ENCODE measurements at places on chromosomes 12 and 14. TPM values are rescaled to one million over a fixed set of nuclear protein-coding genes. Genes with fewer than 3 reads are reported as not detected.

The KRT71 gene
- total RNA-seq: not detected

The SPIC gene
- total RNA-seq: not detected

The ENDOU gene
- not detected for total RNA-seq

The DCP1B gene
- total RNA-seq: 4.9 TPM

The ASIC1 gene
- total RNA-seq: 1.0 TPM

The SMCO3 gene
- 0.56 TPM for total RNA-seq

The APOF gene
- total RNA-seq: not detected

The SLCO1B3 gene
- total RNA-seq: not detected

The ACRBP gene
- total RNA-seq: 0.28 TPM

The JPH4 gene
- total RNA-seq: not detected

The CDH24 gene
- 15.7 TPM for total RNA-seq

The RIMKLB gene
- total RNA-seq: 67.2 TPM

The CLEC1A gene
- total RNA-seq: 2.4 TPM

The LMO3 gene
- under 0.01 TPM for total RNA-seq

The CLEC6A gene
- not detected for total RNA-seq

The BICD1 gene
- 8.5 TPM for total RNA-seq

The SPSB2 gene
- 3.2 TPM for total RNA-seq

The P2RX7 gene
- total RNA-seq: 0.72 TPM

The PXMP2 gene
- total RNA-seq: 18.1 TPM

The OVCH1 gene
- total RNA-seq: 0.85 TPM

The GUCY2C gene
- total RNA-seq: not detected

The PCK2 gene
- 17.4 TPM for total RNA-seq

The CABP1 gene
- total RNA-seq: 0.09 TPM

The RNASE4 gene
- total RNA-seq: 6.6 TPM

The WDR89 gene
- 14.8 TPM for total RNA-seq

The AMN1 gene
- 13.0 TPM for total RNA-seq

The DIO2 gene
- 2.7 TPM for total RNA-seq

The TSPAN8 gene
- 0.99 TPM for total RNA-seq

The PLA2G1B gene
- not detected for total RNA-seq

The GLS2 gene
- under 0.01 TPM for total RNA-seq

The VWF gene
- 1,224 TPM for total RNA-seq

The KRT83 gene
- not detected for total RNA-seq

The AMIGO2 gene
- 10.2 TPM for total RNA-seq

The NTN4 gene
- total RNA-seq: 92.9 TPM

The ACVRL1 gene
- total RNA-seq: 520 TPM

The NTS gene
- total RNA-seq: not detected

The SSPN gene
- total RNA-seq: 0.27 TPM

The P3H3 gene
- 81.5 TPM for total RNA-seq

Data from endothelial cell of coronary artery (primary cell).